ENCODE measurements at places on chromosomes 2 and 18. TPM values are rescaled to one million over a fixed set of nuclear protein-coding genes. Genes with fewer than 3 reads are reported as not detected.

DNA sequence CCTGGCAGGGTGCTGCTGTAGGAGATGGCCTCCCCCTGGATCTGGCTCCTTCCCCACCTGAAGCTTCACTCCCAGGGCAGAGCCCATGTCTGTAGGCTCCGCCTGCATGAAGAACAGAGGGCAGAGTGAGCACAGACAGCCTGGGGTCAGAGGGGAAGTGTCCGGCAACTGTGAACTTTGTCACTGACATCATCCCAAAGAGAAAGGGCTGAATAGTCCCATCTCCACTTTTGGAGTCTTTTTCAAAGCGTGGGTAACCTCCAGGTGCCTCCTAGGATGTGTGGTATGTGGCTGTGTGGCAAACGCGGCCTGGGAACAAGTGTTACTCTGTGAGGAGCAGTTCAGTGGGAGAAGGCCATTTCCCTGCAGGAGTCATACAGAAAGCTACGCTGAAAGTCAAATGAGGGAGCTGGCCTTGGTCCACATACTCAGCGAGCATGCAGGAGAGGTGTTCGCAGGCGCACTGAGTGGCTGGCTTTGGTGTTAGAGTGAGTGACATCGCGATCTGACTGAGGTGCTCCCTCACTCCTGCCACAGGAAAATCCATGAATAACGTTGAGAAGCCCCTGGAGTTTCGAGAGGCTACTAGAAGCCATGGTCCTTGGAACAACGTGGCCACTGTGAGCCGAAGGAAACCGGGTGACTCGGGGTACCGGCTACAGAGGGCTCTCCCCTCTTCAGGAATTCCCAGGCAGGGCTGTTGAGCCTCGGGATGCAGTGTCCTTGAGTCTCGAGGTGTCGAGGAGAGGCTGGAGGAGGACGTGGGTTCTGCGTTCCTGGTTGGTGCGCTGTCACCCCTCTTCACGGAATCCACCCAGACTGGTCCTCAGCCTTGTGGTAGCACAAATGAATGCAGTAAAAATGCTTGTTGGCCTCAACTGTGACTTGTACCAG is 54.7 kb downstream of the CABLES1 start:
- no peak for DNase-seq

GRCh38 chr2:47035615-47036488 is 119.3 kb downstream of the STPG4 start:
- DNase-seq = no peak

DNA sequence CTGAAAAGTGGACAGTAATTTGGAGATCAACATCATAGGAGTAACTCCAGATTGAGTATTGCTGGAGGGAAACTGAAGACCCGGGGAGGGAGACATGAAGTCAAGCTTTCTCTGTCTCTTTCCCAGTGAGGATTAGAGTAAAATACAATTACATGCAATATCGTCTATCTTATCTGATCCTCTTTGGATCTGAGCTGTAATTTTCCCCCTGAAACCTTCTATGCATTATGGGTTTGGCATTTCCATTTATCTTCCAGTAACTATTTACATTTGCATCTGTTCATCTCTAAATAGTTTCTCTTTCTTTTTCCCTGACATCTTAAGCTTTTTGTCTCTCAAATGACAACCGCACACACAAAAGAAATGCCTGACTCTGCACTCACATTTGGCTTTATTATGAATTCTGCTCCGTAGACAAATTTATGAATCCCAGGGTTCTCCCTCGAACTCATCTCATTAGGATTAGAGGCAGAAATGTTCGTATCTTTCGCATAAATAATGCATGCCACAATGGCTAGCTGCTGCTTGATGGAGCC is 113.1 kb downstream of the SPP2 start:
- no peak for DNase-seq

GRCh38 chr2:198630384-198630783 is 826.0 kb downstream of the PLCL1 start:
- no peak for DNase-seq

GRCh38 chr18:35178260-35178659 is 62.6 kb upstream of the ZNF397 start:
- DNase-seq = no peak

DNA sequence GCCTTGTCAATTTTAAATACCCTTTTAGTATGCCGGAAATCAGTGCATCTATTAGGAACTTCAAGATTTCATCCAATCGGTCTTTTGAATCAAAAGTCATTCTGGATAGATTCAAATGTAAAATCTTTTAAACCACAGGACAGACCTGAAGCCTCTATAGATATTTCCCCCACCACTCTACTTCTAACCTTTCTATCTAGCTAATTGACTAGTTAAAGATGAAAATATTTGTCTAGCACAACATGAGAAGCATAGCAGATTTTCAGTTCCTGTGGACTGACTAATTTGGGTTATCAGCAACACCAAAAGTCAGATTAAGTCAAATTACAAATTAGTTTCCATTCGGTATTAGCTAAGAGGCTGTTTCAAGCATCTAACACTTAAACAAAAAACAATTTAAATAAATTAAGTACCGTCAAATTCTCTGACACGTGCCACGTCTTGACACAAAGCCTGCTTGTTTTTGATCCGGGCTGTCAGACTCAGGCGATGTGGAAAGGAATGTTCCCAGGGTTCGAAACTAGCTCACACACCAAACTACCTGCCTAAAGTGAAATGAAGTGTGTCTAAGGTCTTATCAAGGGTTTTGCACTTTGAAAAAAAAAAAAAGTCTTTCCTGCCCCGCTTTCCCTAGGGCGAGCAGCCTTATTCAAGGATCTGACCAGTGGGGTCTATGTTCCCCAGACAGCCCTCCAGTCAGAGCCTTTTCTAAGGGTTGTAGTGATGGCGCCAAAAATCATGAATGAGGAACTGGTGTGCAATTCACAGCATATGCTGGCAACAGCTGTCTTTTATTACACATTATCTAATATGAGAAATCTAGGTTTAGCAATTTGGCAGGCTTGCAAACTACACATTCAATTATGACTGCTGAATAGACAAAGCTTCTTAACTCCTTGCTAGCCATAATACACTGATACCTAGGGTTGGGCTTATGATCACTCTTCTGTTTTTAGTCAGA is 4.7 kb downstream of the CYTIP start:
- DNase-seq = peak; percentile 47

- DNase-seq = no peak
Observed at GRCh38 chr2:49286045-49286444, 131.7 kb upstream of the FSHR start.

DNA sequence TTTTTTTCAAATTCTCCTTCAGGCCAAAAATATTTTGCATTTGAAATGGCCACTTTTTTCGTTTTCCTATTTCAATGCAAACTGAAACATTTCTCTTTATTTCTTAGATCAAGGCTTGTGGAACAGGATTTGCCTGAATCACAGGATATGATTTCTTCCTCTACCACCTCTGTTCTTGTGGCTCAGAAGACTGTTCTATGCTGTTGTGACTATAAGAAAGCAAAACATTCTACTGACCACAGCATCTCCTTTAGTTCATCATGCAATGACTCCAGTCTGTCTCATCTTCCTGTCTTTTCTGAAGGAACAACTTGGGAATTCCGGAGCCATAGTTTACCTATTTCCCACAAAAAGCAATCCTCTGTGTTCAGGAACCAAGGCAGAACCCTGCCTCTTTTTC is 16.2 kb upstream of the ZNF512 start:
- no peak for DNase-seq

Gene MARCHF4
- polyA plus RNA-seq = not detected

DNA sequence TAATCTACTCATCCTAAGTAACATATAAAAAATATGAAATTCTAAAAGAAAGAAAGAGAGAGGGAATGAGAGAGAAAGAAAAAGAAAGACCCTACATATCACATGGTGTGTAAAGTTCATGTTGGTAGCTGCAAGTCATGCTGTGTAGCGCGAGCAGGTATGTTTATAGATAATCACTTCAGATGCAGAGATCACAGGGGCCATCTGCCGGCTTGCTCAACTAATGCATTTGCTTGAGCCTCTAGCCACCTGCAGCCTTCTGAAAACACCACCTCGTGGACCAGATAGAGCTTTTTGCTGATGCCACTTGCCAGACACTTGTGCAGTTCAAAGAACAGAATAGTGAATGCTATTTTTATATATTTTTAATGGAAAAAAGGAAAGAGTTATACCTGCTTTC is 37.6 kb downstream of the CDH7 start:
- DNase-seq = no peak

Gene DHX57
- 7.7 TPM for polyA plus RNA-seq

Gene CD8B2
- polyA plus RNA-seq = not detected

GRCh38 chr2:221518935-221519625 is 53.0 kb downstream of the EPHA4 start:
- no peak for DNase-seq

DNA sequence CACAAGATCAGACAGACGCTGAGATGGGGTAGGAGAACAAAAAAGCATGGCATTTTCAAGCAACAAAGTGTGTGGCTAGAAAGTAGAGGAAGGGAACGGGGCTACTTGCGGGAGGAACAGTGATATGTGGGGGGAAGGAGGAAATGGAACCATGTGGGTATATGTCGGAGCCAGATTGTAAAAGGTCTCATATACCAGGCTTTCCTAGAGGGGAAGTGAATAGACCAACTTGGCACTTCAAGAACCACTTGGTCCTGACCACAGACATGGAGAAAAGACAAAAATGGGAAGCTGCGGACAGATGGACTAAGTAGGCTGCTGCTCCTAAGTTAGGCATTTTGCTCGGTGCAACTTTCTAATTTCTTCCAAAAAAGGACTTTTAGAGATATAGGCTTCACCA is 196.0 kb downstream of the DCC start:
- no peak for DNase-seq

GRCh38 chr2:55105456-55105855 is 55.2 kb upstream of the RTN4 start:
- no peak for DNase-seq

DNA sequence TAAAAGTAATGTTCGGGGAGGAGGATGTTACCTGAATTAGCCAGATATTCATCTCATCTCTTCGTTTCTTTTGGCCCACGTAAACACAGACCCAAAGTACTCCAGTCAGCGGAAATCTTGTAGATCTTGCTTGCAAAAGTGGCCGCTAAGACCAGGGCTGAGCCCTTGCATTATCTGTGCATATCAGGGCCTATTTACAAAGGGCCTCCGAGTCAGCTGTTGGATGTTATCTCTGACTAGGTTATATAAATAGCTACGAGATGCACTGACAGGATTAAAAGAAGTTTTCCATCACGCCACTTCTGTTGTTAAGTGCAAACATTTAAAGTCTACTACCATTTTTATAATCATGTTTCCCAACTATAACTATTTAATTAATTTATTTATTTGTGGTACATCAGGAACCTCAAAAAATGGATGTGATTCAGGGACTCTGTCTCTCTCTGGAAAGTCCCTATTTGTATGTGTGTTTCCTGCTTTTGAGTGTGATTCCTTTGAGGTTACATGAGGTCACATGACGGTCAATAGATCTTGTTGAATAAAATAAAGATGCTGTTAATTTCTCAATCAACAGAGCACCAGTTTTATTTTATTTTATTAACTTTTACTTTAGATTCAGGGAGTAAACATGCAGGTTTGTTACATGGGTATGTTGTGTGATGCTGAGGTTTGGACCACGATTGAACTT is 46.8 kb upstream of the MBOAT2 start:
- DNase-seq = no peak

Gene TP53I3
- polyA plus RNA-seq = 8.0 TPM

- no peak for DNase-seq
Observed at GRCh38 chr2:237782181-237782580, 16.4 kb upstream of the RBM44 start.

GRCh38 chr2:37377187-37377532 is 32.7 kb downstream of the QPCT start:
- peak; percentile 32 for DNase-seq

- no peak for DNase-seq
Observed at GRCh38 chr18:74529378-74529777, 4.9 kb upstream of the CNDP1 start.

DNA sequence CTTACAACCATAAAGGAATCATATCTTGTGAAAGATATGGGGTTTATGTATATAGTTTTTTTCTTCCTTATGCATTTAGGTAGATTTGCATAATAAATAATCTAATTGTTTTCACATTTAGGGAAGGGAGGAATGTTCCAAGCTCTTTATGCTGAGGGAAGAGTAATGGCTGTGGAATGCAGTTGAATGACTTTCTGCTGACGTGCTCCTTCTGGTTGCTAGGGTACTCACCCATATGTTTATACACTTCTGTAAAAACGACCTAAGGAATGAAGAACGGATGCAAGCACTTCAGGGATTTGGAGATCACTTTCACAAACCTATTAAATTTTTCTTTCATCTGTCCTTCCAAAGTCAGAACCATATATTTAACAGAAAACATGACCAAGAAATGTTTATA is 29.2 kb upstream of the PPP4R1 start:
- DNase-seq = no peak

DNA sequence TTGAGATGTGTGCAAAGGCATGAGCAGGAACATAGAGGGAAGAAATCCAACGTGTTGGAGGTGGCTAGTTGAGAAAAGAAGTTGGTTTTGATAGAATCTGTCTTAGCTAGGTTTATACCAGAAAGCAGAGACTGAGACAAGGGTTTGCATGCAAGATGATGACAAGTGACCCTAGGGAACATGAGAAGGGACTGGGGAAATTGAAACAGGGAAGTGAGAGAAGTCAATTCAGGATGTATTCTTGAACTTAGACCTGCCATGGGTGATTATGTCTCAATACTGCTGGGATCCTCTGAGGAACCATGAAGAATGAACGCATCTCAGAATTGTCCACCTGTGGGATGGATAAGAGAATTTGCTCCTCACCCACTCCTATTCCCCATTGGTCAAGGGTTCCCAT is 20.5 kb downstream of the IL36A start:
- DNase-seq = peak; percentile 17

- peak; percentile 30 for DNase-seq
Observed at GRCh38 chr2:20698916-20699613, 32.1 kb downstream of the GDF7 start.

- no peak for DNase-seq
Observed at GRCh38 chr2:100799686-100800085, 20.3 kb upstream of the NPAS2 start.
